Smooth muscle cell of the brain vasculature (primary cell): ENCODE measurements at places on chromosomes 12 and 14.

DNA sequence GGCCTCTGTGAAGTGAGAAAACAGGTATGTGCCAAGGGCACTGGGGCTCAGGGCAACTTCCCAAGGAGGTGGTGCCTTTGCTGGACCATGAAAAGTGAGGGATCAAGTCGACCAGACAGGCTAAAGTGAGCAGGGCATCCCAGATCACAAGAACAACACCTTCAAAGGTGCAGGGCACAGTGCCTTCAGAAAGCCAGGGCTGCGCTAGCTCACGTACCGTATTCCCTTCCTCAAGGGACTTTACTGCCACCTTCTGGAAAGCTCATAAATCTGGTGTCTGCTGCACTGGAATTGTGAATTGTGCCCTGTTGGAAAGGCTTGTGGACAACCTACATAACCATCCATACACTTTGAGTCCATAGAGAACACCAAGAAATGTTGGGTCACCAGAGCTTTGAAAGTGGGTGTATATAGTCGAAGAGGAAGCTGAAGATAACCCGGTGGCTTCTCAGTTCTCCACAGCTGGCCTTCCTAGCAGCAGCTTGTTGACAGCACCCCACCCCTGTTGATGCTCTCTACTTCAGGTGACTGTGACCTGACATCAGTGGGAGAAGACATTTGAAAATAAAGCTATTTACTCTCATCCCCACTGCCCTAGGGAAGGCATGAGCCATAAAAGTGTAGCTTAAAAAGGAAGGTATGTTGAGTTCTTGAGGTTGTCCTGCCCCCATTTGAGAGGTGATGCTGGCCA is 24.5 kb downstream of the FIGNL2 start:
- no peak for DNase-seq

GRCh38 chr14:91048265-91048664 is 12.2 kb downstream of the RPS6KA5 start:
- no peak for DNase-seq

DNA sequence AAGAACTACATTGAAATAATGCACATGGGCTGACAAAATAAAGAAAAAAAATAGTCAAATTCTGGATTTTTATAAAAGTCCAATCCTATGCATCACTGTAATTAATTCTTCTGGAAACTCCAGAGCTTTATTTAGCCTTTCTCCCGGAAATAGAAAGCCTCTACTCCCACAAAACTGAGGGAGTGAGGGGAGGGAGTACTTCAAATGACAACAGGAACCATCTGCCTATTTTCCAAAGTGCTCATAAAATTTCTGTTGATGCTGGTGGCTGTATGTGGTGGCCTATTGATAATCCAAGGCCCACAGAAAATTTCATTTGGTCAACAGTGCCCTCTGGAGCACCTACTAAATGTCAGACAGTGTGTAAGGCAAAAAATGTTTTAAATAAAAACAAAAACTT is 64.6 kb downstream of the KIF21A start:
- no peak for DNase-seq

DNA sequence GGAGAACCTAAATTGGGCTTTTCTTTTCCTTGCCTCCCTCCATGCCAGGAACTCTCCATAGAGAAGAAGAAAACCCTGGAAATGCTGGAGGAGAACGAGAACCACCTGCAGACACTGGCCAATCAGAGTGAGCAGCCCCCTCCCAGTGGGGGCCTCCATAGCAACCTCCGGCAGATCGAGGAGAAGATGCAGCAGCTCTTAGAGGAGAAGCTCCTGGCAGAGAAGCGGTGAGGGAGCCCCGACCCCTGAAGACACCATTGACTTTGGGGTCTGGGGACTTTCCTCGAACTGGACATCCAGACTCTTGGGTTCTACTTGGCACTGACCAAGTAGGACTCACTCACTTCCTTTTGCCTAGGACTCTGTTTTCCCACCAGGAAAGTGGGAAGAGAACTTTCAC is 41.4 kb downstream of the PLEKHD1 start:
- DNase-seq: no peak

DNA sequence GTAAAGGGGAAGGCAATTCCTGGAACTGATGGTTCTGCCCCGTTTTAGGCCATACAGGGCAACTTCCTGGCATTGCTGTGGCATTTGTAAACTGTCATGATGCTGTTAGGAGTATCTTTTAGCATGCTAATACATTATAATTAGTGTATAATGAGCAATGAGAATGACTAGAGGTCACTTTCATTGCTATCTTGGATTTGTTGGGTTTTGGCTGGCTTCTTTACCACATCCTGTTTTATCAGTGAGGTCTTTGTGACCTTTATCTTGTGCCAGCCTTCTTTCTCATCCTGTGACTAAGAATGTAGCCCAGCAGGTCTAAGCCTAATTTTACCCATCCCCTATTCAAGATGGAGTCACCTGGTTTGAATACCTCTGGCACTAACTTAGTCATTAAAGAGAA is 51.2 kb downstream of the TESPA1 start:
- DNase-seq: no peak

DNA sequence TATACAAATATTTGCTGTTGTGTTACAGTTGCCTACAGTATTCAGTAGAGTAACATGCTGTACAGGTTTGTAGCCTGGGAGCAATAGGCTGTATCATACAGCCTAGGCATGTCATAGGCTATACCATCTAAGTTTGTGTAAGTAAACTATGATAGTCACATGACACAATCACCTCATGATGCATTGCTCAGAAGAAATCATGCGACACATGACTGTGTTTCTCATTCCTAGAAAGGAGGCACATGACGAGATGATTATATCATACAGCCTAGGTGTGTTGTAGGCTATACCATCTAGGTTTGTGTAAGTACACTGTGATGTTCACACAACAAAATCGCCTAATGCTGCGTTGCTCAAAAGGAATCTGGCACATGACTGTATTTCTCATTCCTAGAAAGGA is 31.9 kb downstream of the NOPCHAP1 start:
- DNase-seq: no peak

DNA sequence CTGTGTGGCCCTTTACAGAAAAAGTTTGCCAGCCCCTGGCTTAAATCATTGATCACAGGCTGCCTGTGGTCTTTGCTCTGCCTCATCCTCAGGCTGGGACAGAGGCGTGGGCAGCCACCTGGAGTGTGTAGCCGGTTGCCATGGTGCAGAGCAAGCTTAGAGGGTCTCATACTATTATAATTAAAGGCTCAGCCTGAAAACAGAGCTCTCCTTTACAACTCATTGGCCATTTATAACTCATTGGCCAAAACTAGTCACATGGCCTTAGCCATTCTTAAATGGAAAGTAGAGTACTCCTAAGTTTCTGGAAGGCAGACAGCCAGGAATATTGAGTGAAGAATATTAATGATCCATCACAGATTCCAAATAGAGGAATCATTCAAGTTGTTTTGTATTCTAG is 3.0 kb downstream of the HSP90B1 start:
- no peak for DNase-seq

GRCh38 chr12:128442096-128442495 is 175.1 kb downstream of the TMEM132C start:
- DNase-seq: no peak

DNA sequence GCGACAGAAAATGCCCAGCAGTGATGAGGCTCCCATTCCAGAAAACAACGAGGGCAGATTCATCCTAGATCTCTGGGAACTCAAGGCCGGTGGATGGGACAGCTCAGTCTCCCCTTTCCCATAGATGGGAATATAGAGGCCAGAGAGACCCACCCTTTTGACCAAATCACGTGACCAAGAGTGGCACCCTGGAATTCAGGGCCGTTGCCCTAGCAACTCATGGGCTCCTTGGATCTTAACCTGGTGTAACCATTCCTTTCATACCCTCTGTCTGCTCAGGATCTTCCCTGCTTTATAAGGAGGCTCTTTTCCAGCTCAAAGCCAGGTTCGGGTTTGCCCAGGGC is 8.4 kb upstream of the LRTM2 start:
- DNase-seq: no peak

DNA sequence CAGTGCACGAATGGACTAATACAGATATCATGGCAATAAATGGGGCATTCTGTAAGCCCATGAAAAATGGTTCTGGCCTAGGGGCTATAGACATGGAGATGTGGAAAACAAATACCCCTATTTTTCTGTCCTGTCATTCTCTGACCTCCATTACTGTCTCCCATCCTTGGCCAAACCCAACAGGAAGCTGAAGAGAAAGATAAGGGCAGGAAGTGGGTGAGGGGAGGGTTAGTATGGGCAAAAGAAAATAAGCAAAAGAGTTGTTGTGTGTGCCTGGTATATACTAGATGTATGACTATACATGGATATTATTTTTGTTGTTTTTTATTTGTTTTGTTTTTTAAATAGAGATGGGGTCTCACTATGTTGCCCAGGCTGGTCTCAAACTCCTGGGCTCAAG is 339.3 kb downstream of the PCNX1 start:
- DNase-seq: no peak

- no peak for DNase-seq
Measured at GRCh38 chr14:76765461-76765931, 4.2 kb downstream of the VASH1 start.
